ENCODE measurements at places on chromosomes 13 and 19. TPM values are rescaled to one million over a fixed set of nuclear protein-coding genes. Genes with fewer than 3 reads are reported as not detected.

CCL25 gene
- total RNA-seq = not detected

ZNF442 gene
- total RNA-seq = not detected

NLRP11 gene
- total RNA-seq = not detected

TSSK6 gene
- total RNA-seq = 2.0 TPM

IGFL2 gene
- 0.63 TPM for total RNA-seq

PIK3R2 gene
- 4.4 TPM for total RNA-seq

PGPEP1 gene
- 2.2 TPM for total RNA-seq

ADM5 gene
- 4.0 TPM for total RNA-seq

KLK4 gene
- 0.07 TPM for total RNA-seq

RAB20 gene
- 1.1 TPM for total RNA-seq

PRTN3 gene
- total RNA-seq = 0.34 TPM

LILRA1 gene
- not detected for total RNA-seq

UBE2M gene
- total RNA-seq = 151 TPM

LRRC4B gene
- total RNA-seq = 0.85 TPM

ZNF497 gene
- total RNA-seq = 1.5 TPM

ZNF14 gene
- total RNA-seq = 1.9 TPM

KLK15 gene
- not detected for total RNA-seq

MIDN gene
- total RNA-seq = 48.3 TPM

ZNF99 gene
- not detected for total RNA-seq

TMEM221 gene
- 0.76 TPM for total RNA-seq

SOX21 gene
- 0.97 TPM for total RNA-seq

SYT5 gene
- total RNA-seq = 4.7 TPM

ZNF234 gene
- 1.8 TPM for total RNA-seq

ZNF90 gene
- total RNA-seq = not detected

NRTN gene
- 0.68 TPM for total RNA-seq

All from A549 treated with DMSO at 1 μM for 4 hours (cell line).